Activated T-helper 1 cell treated with anti-CD3 and anti-CD28 coated beads, Interleukin-2, amount 50 U/mL, for 16 hours (primary cell): ENCODE measurements at places on chromosomes 3 and 15.

DNA sequence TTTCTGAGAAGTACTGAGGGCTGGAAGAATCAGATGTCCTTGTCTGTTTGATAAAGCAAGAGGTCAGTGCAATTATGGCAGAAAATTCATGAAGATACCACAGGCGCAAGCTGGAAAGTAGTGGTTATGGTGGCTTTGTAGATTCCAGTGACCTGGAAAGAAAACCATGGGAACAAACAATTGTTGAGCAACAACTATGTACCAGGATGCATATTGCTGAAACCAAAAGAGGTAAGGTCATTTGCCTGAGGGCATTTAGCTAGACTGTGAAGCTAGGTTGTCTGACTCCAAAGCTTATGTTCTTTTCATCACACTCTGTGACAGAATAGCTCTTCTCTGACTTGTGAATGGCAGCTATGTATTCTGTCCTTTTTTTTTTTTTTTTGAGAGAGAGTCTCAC, 74.0 kb downstream of the B3GALNT1 start:
- no peak for DNase-seq

- no peak for DNase-seq
Measured at GRCh38 chr3:122409446-122409845, 6.4 kb downstream of the WDR5B start.

DNA sequence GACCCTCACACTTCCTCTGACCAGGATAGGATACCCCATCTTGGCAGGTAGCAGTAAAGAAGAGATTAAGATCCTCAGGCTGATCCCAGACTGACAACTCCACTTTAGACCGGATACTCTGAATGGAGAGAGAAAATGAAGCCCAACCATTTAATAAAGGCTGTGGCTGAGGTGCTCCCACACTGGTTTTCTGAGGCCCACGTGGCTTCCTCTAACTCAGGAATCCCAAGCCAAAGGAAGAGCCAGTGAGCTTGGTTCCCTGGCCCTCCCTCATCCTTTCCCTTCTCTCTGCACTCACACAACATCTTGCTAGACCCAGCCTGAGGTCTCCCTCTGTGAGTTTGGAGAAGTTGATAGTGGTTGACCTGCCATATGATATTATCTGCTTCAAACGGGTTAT, 78.1 kb downstream of the ITGB5 start:
- no peak for DNase-seq

- DNase-seq = no peak
Measured at GRCh38 chr15:80819001-80819400, 39.8 kb downstream of the CEMIP start.

DNA sequence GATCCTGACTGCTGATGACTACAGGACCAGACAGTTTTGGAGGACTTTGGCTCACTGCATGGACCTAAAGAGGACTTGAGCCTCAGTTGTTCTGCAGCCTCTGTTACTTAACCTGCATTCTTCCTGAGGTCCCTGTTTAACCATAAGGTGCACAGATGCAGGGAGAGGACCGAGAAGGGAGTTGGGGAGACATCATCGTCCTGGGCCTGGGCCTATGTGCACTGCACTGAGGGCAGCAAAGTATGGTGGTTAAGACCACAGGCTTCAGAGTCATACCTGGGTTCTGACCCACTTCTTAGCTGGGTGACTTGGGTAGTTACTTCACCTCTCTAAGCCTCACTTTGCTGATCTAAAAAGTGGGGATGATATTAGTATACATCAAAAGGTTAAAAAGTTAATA, 21.9 kb downstream of the KY start:
- no peak for DNase-seq

DNA sequence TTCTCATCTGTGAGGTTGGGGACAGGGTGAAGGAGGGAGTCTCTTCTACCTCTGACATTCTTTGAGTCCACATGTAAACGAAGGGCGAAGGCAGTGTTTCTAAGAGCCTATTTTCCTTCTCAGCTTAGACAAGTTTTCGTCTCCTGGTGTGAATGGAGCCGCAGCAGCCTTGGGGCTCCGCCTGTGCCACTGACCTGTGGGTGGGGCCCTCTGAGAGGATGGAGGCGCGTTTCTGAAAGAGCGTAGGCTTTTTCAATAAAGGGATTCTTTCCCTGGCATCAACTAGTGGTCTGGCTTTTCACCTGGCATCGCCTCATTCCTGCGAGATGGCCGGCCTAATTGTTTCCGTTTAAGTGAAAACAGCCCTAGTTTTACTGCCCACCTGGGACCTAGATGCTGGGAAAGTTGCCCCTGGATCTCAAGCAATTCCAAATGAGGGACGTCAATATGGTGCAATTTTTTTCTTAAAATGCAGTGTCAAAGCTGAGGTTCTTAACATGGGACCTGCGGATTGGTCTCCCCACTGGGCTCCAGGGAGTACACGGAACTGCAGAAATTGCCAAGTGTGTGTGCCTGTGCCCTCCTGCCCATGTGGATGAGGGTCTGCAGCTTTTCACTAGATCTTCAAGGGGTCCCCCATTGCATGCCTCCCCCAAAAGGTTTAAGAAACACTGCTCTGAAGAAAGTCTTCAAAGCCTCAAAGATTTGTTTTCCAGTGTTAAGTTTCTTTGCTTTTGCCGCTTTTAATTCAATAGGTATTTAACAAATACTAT, 958 bp downstream of the GLDN start:
- DNase-seq = no peak

DNA sequence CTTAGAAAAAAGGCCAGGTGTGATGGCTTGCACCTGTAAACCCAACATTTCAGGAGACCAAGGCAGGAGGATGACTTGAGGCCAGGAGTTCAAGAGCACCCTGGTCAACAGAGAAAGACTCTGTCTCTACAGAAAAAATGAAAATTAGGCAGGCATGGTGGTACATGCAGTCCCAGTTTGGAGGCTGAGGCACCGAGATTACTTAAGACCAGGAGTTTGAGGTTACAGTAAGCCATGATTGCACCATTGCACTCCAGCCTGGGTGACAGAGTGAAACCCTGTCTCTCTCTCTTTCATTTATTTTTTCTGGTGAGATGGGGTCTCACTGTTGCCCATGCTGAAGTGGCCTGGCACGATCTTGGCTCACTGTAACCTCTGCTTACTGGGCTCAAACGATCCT, 24.7 kb downstream of the IP6K1 start:
- DNase-seq = no peak
